Glutamatergic neuron (in vitro differentiated cells): ENCODE measurements at places on chromosomes 3 and 15. TPM values are rescaled to one million over a fixed set of nuclear protein-coding genes. Genes with fewer than 3 reads are reported as not detected.

TLE3 gene
- 89.2 TPM for total RNA-seq

TMEM40 gene
- total RNA-seq, result not detected

FILIP1L gene
- 4.3 TPM for total RNA-seq

WNT5A gene
- total RNA-seq, result 0.76 TPM

OXTR gene
- 4.0 TPM for total RNA-seq

EEF1AKMT4 gene
- 1.7 TPM for total RNA-seq

LXN gene
- 1.2 TPM for total RNA-seq

CD96 gene
- not detected for total RNA-seq
